Calu3 (cell line): ENCODE measurements at places on chromosomes 13 and 19. TPM values are rescaled to one million over a fixed set of nuclear protein-coding genes. Genes with fewer than 3 reads are reported as not detected.

DNA sequence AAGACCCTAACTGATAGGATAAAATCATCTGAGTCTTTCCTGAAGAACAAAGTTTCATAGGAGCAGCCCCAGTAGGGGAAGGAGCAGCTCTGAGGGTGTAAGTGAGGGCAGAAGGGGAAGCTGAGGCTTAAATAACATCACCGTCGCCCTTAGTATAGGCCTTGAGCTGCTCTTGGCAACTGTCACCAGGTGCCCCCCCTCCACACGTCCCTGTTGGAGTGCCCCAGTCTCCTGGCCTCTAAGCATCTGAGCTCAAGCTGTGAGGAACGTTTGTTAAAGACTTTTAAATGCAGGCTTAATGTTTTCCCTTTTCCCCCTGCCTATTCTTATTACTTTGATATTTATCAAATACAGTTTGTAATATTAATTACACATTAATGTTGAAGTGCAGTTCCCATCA lies 170.6 kb downstream of the ZIC5 start:
- no peak for DNase-seq
- H3K36me3 ChIP-seq: no peaks in the 10 kb centered on the region
- no peak overlapping the region for H3K4me3 ChIP-seq
- H3K27me3 ChIP-seq: no peaks in the 10 kb centered on the region

- no peak overlapping the region for H3K4me3 ChIP-seq
- H3K27ac ChIP-seq: no peak overlapping the region
- no peaks in the 10 kb centered on the region for H3K36me3 ChIP-seq
- peaks cover 9% of the 10 kb centered on the region for H3K4me1 ChIP-seq
- no peak for DNase-seq
- H3K27me3 ChIP-seq: peaks cover 10% of the 10 kb centered on the region
Observed at GRCh38 chr19:30144242-30144758, 202.3 kb downstream of the URI1 start.

DNA sequence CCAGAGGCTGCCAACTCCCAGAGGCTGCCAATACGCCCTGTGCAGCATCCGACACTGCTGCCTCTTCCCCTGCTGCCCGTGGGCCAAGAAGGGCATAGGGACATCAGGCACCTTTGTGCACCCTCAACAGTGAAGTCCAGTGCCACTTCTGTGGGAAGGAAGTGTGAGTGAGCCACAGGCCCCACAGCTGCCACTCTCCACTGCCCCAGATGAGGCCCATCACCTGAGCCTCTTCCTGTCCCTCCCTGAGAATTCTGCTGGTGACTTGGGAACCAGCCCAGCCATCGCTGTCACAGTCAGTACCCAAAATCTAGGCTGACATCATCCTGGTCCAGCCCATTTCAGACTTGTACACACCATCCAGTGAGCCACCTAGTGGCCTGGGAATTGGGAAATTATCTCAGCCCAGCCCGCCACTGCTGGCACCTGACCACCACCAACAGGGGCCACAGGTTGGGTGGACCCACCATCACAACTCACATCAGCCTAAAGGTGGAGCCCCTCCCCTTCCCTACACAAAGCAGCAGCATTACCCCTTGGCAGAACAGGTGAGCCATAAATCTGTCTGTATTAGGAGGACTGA lies 733.9 kb upstream of the KLHL1 start:
- no peaks in the 10 kb centered on the region for H3K36me3 ChIP-seq
- no peak overlapping the region for H3K27ac ChIP-seq
- H3K27me3 ChIP-seq: no peaks in the 10 kb centered on the region
- no peak for DNase-seq
- H3K4me1 ChIP-seq: no peaks in the 10 kb centered on the region
- H3K4me3 ChIP-seq: no peak overlapping the region

GRCh38 chr13:74062933-74063332 lies 71.3 kb downstream of the KLF12 start:
- no peak for DNase-seq
- H3K27ac ChIP-seq: no peak overlapping the region
- H3K27me3 ChIP-seq: no peaks in the 10 kb centered on the region
- no peaks in the 10 kb centered on the region for H3K36me3 ChIP-seq
- H3K4me3 ChIP-seq: no peak overlapping the region

GRCh38 chr19:34963573-34964406 lies at the start of gene ZNF792:
ZNF792 (minus strand) TSS chr19:34964229; CDS start chr19:34963662, 567 bp downstream.
- peak; percentile 79 for DNase-seq
- peak within 1 kb of the TSS; percentile 76 for H3K4me3 ChIP-seq
- no peaks in the 10 kb centered on the region for H3K27me3 ChIP-seq
- H3K36me3 ChIP-seq: peaks cover 24% of the 10 kb centered on the region

The ZFP14 gene
- total RNA-seq: 4.6 and 4.8 TPM in 2 replicates

The PLK5 gene
- total RNA-seq: not detected in 2 replicates

The ZNF254 gene
- total RNA-seq: 14.5 and 17.3 TPM in 2 replicates

The CAPN12 gene
- 14.5 and 14.7 TPM in 2 replicates for total RNA-seq

The AP1M2 gene
- total RNA-seq: 73.7 and 77.9 TPM in 2 replicates
